ENCODE measurements at places on chromosomes 4 and X. TPM values are rescaled to one million over a fixed set of nuclear protein-coding genes. Genes with fewer than 3 reads are reported as not detected.

- no peak for DNase-seq
These were observed 60.4 kb downstream of the SLC30A9 start for GRCh38 chr4:42050516-42051249.

GRCh38 chr4:69995526-69996016 lies at the start of gene STATH:
TSS of gene STATH (plus strand) at chr4:69995966. CDS start at chr4:69998438, 2,472 bp downstream.
- DNase-seq: no peak

DNA sequence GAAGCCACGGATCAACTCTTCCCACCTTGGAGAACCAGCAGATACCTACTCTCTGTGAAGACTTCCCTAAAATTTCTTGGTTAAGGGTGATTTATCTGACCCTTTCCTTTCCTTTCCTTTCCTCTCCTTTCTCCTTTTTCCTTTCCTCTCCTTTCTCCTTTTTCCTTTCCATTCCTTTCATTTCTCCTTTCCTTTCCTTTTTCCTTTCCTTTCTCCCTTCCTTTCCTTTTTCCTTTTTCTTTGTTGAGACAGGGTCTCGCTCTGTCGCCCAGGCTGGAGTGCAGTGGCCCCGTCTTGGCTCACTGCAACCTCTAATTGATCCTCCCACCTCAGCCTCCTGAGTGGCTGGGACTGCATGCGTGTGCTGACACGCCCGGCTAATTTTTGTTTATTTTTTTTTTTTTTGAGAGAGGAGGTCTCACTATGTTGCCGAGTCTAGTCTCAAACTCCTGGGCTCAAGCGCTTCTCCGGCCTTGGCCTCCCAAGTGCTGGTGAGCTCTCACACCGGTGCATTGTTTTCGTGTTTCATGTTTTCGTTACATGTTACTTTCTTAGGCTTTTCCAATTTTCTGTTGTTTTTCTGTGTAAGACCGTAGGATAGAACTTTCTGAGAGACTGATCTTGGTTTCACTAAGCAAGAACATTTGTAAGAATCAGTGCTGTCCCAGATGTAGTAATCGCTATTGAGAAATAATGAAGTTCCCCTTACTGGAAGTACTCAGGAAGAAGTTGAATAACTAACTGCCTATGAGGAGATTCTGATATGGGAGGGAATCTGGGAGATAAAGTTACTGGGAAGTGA lies 2.0 kb downstream of the TMEM165 start:
- DNase-seq: no peak

The TFDP3 gene
- polyA plus RNA-seq: not detected

The DCAF4L1 gene
- polyA plus RNA-seq: 0.17 TPM

DNA sequence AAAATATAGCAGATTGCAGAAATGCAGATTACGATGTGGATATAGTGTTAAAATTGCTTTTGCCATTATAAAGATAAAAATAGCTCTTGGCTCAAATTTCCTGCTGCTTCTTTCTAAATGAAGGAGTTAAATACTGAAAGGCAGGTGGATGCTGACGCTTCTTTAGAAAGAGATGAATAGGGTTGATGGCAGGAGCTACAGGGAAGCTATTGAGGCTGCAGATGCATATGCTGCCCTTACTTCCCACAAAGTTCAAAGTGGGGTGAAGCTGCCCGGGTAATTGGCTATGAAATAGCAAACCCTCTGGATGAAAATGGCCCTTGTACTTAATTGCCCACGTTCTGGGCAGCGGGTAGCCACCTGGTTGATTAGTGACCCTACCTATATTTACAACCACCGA lies 379.5 kb downstream of the ZIC3 start:
- no peak for DNase-seq

The PASD1 gene
- not detected for polyA plus RNA-seq

DNA sequence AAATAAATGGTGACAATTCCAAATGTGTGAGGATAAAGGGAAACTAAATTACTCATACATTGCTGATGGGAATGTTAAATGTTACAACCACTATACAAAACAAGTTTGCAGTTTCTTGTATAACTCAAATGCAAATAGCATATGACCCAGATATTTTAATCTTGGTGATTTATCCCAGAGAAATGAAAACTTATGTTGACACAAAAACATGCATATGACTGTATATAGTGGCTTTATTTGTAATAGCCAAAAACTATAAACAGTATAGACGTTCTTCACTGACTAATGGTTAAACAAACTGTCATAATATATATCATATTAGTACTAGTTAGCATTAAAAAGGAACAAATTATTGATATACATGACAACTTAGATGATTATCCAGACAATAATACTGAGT lies 619.2 kb downstream of the PDHA2 start:
- no peak for DNase-seq

- no peak for DNase-seq
These were observed 4.3 kb upstream of the HAUS7 start for GRCh38 chrX:153474718-153475117.

DNA sequence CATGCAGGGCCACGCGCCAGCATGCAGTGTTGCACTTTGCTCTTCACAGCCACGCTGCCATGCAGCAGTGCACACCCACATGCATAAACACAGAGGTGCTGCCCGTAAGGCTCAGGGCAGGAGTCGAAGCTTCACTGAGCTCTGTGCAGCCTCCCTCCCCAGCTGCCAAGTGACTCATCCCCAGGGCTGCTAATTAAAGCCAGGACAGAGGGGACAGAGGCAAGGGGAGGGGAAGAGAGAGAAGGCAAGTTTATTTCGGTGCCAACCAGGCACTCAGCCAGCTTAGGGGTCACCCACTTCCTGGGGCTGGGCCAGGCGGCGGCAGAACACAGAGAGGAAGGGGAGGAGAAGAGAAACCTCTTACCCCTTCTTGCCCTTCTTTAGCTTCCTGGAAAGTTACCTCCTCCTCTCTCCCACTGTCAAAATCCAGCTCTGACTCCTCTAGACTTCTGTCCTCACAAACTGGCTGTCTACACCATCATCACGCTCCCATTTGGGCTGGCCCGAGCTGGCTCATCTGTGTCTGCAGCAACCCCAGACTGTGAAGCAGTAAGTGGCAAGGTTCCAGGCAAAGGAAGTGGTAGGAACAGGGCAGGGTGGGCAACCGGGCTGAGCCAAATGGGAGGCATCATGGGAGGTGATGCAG lies 6.2 kb upstream of the IQSEC2 start:
- DNase-seq: no peak

The GPR50 gene
- polyA plus RNA-seq: not detected

GRCh38 chr4:20624793-20625374 lies 75.4 kb upstream of the PACRGL start:
- DNase-seq: no peak

DNA sequence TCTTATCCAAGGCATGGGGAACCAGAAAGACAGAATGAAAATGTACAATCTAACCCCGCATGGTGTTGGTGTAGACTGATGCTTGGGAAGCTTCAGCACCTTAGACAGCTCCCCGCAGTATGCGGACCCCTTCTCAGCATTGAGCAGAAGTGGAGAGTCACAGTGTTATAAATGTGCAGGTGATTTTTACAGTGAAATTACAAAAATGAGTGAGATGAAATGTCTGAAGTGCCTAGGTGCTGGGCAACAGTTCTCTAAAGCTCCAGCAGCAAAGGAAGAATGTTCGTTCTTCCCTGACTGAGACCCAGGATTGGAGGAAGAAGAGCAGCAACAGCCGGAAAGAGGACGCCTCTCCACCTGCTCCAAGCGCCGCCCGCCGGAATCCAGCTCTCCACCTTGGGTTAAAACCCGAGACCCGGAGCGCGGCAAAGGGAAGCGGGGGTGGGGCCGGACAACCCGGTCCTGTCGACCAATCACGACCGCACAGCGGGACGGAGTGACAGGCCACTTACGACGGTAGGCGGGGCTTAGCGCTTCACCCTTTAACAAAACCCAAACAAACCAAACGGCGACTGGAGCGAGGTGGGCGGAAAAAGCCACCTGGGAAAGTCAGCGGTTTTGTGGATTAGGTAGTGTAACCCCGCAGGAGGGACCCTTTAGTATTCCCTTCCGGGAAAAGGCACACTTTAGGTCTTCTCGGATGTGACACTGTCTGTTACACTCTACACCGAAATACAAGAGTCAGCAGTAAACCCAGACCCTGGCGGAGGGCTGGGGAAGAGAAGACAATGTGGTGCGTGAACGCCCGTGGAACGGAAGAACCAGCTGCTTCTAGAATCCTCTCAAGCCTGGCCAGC lies at the start of gene GLRA3:
Gene GLRA3 (minus strand): TSS at position 403 of the 857 bp plus-strand sequence. CDS start 436 bp downstream, outside the sequence.
- DNase-seq: peak; percentile 84

- no peak for DNase-seq
These were observed 68.0 kb upstream of the ATXN3L start for GRCh38 chrX:13387666-13388494.

The RTL3 gene
- polyA plus RNA-seq: not detected

GRCh38 chr4:90071289-90072235 lies 55.6 kb upstream of the CCSER1 start:
- DNase-seq: no peak

DNA sequence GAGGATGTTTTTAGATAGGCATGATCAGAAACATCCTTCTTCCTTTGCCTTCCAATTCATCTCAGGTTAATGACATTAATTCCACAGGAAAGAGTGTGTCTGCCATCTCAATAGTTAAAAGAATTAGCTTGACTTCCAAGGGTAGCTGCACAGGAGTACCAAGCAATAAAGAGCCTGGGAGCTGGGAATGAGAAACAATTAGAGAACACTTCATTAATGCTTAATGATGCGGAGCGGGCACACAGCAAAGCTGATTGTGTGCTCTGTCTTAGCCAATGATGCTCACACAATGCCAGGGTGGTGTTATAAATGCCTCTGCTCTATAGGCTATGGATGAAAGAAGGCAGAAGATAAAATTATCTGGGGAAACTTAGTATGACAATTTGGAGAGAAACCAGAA lies 1052.5 kb upstream of the LCORL start:
- DNase-seq: no peak

The POLN gene
- 3.7 TPM for polyA plus RNA-seq

DNA sequence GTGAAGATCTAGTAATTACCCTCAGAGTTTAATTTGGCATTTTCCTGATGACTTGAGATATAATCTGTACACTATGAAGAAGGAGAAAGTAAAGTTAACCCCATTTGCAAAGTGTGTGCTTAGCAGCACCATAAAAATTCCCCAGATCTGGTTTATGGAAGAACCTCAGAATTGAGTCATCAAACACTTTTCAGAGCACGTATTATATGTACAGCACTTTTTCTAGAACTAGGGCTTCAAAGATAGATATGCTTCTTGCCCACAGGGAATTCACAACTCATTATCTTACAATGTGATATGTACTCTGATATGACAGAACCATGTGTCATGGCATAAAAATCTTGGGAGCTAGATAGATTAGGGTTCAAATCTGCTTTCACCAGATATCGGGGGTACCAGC lies 150.9 kb downstream of the SLC10A7 start:
- no peak for DNase-seq

DNA sequence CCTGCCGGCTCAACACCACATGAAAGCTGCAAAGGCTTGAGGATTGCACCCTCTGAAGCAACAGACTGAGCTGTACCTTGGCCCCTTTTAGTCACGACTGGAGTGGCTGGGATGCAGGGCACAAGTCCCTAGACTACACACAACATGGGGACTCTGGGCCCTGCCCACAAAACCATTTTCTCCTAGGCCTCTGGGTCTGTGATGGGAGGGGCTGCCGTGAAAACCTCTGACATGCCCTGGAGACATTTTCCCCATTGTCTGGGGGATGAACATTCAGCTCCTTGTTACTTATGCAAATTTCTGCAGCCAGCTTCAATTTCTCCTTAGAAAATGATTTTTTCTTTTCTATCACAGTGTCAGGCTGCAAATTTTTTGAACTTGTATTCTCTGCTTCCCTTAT lies 123.5 kb upstream of the SMARCAD1 start:
- no peak for DNase-seq

The MAGEC1 gene
- polyA plus RNA-seq: not detected

The MAGEA1 gene
- not detected for polyA plus RNA-seq

- DNase-seq: no peak
These were observed 372.1 kb downstream of the BMPR1B start for GRCh38 chr4:95129821-95130311.

GRCh38 chrX:53717205-53717604 lies 30.7 kb upstream of the HUWE1 start:
- DNase-seq: no peak

- no peak for DNase-seq
These were observed 1.3 kb downstream of the CASP3 start for GRCh38 chr4:184648054-184648312.

DNA sequence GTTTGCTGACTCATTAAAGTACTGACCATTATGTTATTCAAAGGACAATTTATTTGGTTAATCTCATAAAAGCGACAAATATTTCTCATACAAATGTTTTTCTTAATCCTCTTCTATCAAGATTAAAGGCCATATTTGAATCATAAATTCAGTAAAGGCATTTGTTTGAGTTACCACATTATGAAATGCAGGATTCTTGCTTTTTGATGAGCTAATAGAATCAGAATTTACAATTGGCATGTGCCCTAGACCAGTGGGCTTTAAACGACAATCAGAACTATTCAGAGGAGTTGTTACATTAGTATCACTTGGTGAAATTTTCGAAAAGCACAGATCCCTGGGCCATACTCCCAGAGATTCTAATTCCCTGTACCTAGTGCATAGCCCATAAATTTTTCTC lies 55.3 kb downstream of the KLHL4 start:
- no peak for DNase-seq

DNA sequence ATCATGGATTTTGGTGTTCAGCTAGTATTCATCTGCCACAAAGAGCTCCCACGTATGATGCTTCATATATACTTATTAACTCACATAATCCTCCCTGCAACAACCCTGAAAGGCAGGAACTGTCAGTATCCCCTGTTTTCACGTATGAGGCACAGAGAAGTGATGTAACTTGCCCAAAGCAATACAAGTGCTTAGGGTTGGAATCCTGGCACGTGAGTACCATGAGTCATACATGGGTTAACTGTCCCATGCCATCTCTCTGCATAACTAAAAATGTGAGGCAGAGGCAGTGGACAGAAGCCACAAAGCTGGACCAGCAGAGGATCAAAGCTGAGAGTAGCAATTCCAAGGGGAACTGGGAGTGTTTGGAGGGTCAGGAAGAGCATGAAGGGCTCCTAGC lies 35.7 kb upstream of the EGFL6 start:
- no peak for DNase-seq

DNA sequence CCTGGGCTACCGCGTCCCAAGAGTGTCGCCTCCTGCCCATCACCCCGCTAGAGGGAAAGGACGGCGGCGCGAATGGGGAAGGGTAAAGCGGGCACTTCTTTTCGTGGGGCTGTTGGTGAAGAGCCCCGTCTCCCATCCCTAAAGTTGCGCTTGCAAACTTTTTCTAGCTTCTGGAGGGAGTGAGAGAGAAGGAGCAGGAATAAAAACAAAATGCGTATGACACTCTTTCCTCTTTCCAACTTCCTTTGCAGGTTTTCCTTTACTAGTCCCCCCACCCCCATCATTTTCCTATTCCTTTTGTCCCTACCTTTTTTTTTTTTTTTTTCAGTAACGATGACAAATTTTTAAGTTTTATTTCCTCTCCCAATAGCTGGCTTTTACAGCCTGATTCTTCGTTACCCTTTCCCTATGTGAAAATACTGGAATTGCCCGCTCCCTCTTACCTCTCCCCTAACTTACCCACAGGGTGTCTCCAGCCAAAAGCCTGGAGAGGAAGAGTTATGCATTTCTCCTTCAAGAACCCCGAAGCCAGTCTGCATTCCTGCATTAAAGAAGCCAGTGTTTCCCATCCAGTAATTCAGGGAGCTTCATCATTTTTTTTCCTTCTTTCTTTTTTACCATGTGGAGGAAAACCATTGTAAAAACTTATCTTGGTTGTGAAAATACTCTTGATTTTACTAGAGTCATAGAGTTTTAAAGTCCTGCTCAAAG lies 613 bp upstream of the ARSJ start:
- DNase-seq: no peak

The ASB12 gene
- 0.52 TPM for polyA plus RNA-seq
